ENCODE measurements at places on chromosomes 12 and 14.

DNA sequence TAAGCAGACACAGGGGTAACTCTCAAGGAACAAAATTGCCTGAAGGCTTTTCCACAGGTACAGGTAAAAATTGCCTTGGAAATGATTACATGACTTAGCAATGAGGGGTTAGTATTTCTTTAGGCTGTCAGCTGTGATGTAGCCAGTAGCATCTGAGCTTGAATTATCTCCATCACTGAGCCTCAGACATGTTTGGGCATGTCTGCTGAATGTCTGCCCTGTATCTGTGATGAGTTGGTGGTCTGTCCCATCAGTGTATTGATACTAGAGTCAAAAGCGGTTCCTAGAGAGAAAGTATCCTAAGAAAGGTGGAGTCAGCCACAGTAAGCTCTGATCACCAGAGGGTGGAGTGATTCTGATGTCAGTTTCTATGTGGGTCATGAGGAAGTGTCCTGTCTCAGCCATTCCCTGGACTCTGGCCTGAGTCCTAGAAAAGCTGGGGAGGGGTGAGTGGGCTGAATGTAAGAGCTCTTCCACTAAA lies 16.3 kb downstream of the AKAP6 start:
- no peak for DNase-seq

DNA sequence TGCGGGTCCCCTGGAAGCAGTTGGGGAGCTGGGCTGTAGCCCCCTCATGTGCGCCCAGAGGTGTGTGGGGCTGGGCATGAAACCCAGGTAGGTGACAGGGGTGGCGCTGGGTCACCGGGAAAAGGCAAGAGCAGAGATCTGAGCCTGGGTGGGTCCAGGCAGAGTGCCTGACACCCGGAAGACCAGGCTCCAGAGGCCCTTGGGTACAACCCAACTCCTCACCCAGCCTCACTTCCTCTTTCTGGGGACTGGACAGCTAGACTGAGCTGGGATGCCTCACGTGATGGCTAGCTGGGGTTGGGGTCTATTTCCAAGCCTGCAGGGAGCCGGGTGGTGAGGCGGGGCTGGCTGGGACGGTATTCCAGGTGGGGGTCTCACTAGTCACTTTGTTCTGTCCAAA lies 16.3 kb upstream of the CYP46A1 start:
- no peak for DNase-seq

GRCh38 chr12:32504591-32504990 lies 105.2 kb downstream of the FGD4 start:
- DNase-seq = no peak

DNA sequence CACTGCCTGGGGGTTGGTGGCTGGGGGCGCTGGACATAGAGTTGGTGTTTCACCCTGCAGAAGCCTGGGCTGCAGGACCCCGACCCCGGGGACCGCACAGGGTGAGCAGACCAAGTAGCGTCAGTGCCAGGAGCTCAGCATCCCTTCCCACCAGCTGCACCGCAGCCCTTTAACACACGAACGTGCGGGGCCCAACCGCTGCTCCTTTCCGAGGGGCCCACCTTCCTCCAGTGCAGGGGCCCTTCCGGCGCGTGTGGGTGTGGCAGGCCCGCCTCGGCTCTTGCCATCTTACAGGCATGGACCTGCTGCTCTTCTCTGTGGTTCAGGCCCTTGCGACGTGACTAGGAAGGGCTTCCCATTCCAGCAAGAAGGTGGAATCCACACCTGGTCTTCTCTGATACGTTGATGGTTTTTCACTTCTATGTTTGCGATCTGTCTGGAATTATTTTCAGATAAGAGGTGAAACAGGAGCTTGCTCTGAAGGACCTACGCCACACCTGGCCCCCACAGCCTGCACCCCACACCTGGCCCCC lies 47.8 kb downstream of the LRCOL1 start:
- DNase-seq = no peak

- DNase-seq = no peak
Observed at GRCh38 chr12:6606331-6607131, 648 bp downstream of the CHD4 start.

DNA sequence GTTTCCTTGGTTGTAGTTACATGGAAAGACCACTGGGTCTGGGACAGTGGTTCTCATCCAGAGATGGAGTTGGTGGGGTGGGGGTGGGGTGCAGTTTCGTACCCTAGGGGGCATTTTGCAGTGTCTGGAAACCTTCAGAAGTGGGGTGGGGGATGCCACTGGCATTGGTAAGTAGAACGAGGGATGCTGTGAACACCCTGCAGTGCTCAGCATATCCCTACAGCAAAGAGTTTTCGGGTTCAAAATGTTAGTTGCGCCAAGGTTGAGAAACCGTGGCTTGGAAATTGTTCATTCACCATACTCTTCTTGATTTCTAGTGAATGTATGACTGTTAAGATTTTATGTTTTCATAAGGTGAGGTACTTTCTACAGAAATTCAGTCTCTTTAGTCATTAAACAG lies 28.7 kb downstream of the TRAF3 start:
- no peak for DNase-seq

GRCh38 chr12:113163030-113163360 lies 13.5 kb downstream of the CFAP73 start:
- DNase-seq = no peak

GRCh38 chr12:76272287-76272686 lies 75.9 kb downstream of the BBS10 start:
- DNase-seq = no peak

- no peak for DNase-seq
Observed at GRCh38 chr12:57119294-57120085, 8.3 kb upstream of the STAT6 start.

- DNase-seq = no peak
Observed at GRCh38 chr12:70467476-70467875, 101.4 kb downstream of the KCNMB4 start.

DNA sequence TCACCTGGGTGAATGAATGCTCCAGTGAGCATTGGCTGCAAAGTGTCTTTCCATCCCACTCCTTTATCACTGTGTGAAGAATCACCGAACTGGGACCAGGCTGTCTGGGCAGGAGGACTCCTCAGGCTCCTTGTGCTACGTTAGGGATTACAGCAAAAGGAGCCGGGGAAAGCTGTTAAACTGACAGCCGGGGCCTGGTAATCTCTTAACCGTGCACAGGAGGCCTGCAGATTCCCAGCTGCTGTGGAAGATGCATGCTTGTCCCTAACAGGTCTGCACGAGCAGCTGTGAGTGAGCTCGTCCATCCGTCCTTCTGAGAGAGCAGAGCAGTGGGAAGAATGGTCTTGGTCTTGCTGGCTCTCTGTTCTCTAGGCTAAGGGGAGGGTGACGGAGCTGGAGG lies 231.5 kb downstream of the AACS start:
- DNase-seq = no peak

DNA sequence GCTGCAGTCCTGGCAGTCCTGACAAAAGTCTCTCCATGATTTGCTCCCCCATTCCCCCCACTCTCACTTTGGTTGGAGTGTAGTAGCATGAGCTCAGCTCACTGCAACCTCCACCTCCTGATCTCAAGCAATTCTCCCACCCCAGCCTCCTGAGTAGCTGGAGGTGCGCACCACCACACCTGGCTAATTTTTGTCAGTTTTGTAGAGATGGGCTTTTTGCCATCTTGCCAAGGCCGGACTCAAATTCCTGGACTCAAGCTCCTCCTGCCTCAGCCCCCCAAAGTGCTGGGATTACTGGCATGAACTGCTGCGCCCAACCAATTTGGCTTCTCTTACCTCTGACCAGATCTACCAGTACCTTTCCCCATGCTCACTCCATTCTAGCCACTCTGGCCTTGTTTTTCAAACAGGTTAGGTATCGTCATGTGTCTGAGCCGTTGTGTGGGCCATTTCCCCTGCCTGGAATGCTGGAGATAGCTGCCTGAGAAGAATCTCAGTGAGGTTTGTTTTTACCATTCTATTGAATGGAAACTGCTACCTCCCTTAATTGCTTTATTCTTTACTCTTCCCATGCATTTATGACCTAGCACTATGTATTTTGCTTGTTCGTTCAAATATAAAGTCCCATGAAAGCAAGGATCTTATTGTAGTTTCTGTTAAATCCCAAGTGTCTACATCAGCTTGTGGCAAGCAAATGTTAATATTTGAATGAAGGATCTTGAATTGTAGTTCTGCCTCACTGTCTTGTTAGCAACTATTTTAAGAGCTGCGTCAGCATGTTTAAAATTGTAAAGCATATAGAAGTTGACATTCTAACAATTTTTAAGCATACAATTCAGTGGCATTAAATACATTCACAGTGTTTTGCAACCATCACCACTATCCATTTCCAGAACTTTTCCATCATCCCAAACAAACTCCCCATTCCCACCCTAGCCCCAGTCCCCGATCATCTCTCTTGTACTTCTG lies 39.7 kb downstream of the CPSF6 start:
- no peak for DNase-seq

DNA sequence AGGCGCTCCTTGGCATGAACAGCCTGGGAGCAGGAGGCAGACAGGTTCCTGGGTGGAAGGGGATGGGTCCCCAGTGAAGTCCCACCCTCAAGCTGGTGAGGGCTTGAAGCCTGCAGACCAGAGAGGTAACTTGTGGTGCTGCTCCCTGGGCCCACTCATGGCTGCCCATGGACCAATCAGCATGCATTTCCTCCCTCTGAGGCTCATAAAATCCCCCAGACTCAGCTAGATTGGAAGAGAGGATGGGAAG lies 50.2 kb downstream of the A2M start:
- DNase-seq = no peak

- DNase-seq = no peak
Observed at GRCh38 chr14:74141703-74142102, 56.9 kb downstream of the LIN52 start.

DNA sequence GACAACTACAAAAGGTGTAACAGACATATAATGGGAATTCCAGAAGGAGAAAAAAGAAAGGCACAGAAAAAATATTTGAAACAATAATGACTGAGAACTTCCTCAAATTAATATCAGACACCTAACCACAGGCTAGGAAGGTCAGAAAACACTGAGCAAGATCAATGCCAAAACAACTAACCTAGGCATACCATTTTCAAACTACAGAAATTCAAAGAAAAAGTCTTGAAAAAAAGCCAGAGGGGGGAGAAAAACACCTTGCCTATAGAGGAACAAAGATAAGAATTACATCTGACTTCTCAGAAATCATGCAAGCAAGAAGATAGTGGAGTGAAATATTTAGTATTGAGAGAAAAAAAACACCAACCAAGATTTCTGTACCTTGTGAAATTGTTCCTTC lies 77.8 kb downstream of the RIN3 start:
- DNase-seq = no peak

GRCh38 chr12:128660532-128661225 lies 163.1 kb downstream of the SLC15A4 start:
- no peak for DNase-seq

DNA sequence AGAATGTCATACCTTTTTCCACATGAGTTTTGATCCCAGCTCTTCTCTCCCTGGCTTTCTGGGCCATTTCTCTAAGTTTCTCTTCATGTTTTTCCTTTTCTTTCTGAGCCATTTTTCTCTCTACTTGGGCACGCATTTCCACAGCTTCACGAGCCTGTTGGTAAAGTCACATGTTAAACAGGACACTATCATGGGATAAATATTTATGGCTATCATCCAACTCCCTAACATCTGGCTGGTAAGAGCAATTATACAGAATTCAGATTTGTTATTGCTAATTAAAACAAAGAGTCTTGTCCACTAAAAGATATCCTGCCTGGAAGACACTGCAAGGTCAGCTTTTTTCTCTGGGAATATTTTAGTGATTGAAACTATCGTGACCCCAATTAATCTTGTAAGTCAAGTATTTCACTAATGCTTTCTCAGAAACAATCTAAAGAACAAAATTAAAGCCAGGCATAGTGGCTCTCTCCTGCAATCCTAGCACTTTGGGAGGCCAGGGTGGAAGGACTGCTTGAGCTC lies 23.1 kb downstream of the SLIRP start:
- DNase-seq = no peak

- DNase-seq = no peak
Observed at GRCh38 chr12:22808860-22809259, 183.9 kb downstream of the ETNK1 start.

- no peak for DNase-seq
Observed at GRCh38 chr12:71972441-71973074, 33.9 kb downstream of the TPH2 start.

DNA sequence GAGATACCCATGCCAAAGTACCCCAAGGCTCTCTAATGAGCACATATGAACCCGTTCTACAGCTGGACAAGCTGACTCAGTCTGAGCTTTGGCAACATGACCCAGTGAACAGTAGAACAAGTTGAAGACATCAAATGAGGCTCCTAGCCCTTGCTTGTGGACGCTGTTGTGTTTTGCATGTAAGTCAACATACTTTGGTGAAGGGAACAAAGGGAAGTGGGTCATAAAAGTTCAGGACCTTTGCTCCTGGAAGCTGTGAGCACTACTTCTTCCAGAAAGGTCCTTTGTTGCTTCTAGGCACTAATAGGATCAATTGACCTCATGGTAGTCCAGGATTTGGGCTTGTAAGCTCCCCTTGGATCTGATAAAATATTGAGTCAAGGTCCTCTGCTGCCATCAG lies 613.5 kb upstream of the TBX3 start:
- DNase-seq = no peak

DNA sequence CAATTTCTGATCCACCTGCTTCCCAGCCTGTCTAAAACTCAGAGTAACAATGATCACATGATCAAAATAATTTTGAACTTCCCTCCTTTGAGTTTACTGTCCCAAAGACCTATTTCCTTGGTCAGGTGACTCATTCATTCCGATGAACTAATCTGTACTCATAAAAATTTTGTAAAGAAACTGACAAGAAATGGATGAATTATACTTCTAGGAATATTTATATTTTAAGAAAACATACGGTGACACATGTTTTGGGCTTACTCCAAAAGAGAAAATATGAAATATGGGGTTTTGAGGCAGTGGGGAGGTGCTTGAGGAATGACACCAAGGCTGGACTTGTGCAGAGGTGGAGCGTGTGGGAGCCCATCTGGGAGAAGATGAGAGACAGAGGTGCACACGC lies 42.0 kb downstream of the GUCY2C start:
- DNase-seq = no peak

GRCh38 chr12:5567016-5567725 lies 135.3 kb downstream of the NTF3 start:
- DNase-seq = no peak

- DNase-seq = no peak
Observed at GRCh38 chr14:100648474-100649172, 61.4 kb upstream of the BEGAIN start.

GRCh38 chr14:63174760-63175191 lies 29.5 kb upstream of the RHOJ start:
- DNase-seq = no peak
